CD4-positive, alpha-beta T cell treated with Interleukin-10 for 1 hour (primary cell): ENCODE measurements at places on chromosomes 6 and 20.

DNA sequence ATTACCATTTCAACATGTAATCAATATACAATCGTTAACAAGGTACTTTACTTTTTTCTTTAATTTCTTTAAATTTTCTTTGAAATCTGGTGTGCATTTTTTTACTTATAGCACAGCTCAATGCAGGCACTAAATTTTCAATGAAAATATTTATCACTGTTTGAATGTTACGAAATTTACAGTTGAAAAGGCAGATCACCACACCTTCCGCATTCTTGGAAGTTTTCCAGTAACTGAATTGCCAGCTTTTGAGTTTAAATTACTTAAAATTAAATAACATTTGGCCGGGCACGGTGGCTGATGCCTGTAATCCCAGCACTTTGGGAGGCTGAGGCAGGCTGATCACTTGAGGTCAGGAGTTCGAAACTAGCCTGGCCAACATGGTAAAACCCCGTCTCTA, 309.9 kb downstream of the BMP7 start:
- DNase-seq = no peak

DNA sequence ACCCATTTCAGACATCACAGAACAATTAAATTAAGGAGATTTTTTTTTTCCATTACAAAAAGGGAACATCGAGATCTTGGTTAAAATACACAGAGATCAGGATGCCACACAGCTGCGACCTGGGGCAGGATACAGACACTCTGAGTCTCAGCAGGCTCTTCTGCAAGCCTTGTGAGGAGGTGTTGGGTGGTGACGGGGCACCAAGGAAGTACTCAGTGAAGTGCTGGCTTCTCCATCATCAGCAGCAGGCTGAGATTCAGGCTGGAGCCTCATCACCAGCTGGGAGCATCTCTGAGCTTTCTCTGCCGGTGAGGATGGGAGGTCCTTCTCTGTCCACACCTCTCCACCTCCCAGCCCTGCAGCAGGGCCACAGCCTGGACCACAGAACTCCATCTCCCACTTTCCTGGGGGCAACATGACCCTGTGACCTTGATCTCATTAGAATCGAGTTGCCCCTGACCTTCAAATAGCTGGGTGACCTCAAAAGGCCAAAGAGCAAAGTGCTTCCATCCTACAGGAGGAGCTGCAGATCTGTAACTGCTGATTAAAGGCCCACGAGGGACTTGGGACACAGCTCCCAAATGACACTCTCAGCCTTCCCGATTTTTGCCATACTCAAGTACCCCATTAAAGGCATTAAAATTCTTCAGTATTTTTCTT, 16.0 kb downstream of the PMEPA1 start:
- no peak for DNase-seq

- peak; percentile 42 for DNase-seq
Observed at GRCh38 chr20:13819885-13820645, 35.2 kb downstream of the NDUFAF5 start.

GRCh38 chr6:35797837-35798526, 859 bp upstream of the CLPS start:
- no peak for DNase-seq

GRCh38 chr6:47059216-47059885, 17.2 kb upstream of the ADGRF1 start:
- no peak for DNase-seq

DNA sequence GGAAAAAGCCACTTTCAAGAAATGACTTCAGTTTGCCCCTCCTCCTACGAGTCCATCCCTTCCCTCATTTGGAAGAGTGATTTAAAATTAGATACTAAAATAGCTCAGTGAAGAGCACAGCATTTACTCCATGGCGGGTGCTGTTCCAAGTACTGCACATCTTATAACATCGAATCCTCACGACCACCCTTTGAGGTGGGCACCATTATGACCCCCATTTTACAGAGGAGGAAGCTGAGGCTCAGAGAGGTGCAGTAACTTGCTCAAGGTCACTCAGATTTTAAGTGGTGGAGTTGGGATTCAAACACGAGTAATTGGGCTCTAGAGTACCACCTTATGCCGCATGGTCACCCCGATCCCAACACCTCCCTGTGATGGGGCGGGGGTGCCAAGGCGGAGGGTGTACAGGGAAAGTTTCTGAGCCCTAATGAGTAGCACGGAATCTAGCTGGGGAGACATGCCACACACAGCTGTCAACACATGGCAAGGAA, 25.5 kb downstream of the TTBK1 start:
- no peak for DNase-seq

- DNase-seq = no peak
Observed at GRCh38 chr6:33092385-33092784, 16.6 kb downstream of the HLA-DPB1 start.

GRCh38 chr6:21455071-21455470, 138.5 kb upstream of the SOX4 start:
- DNase-seq = no peak

DNA sequence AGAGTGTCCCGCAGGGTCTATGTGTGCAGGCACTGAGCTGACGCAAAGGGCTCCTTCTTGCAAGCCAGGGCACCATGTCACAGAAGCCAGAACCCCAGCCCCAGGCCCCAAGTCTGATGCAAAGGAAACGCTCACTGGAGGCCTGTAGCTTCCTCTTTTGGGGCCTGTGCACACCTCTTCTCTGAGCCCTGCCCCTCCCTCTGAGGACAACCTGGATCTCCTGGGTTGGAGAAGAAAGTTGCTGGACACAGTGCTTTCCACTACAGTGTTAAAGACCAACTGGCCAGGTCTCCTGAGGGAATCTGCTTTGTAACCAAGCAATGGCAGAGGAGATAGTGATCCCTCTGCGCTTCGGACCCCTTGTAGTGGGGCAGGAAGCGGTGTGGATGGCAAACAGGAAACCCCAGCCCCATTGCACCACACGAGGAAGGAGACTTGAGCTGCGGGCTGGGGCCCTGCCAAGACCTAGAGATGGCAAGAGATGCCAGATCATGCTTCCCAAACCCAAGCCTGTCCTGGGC, 90.0 kb downstream of the PRND start:
- peak; percentile 74 for DNase-seq

- peak; percentile 30 for DNase-seq
Observed at GRCh38 chr20:58192567-58192966, 35.9 kb downstream of the ANKRD60 start.

- no peak for DNase-seq
Observed at GRCh38 chr6:22098601-22099031, 198.2 kb downstream of the PRL start.

GRCh38 chr6:127951172-127951917, 50.5 kb upstream of the THEMIS start:
- DNase-seq = peak; percentile 58

DNA sequence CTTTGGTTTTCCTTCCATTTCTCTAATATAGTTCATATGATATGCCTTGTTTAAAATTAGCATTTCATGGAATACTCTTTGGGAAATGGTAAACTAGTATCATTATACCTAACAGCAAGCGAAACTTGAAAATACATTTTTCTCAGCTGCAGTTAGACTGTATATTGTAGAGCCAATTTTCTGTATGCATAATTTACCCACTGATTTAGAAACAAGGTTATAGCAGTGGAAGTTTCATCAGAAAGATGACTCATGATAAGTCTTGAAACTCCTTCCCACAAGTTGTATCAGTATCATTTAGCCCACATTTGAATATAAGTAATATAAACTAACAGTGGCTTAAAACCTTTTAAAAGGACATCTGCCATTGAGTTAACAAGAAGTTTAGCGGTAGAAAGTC, 164.8 kb upstream of the BMP5 start:
- no peak for DNase-seq

- DNase-seq = no peak
Observed at GRCh38 chr6:128395188-128395587, 125.2 kb downstream of the PTPRK start.

- no peak for DNase-seq
Observed at GRCh38 chr6:125279961-125280360, 21.8 kb downstream of the HDDC2 start.

GRCh38 chr6:150345781-150346180, 23.0 kb upstream of the IYD start:
- no peak for DNase-seq

GRCh38 chr6:50655848-50656453, 57.4 kb upstream of the TFAP2D start:
- no peak for DNase-seq
